ENCODE measurements at places on chromosomes 4 and X.

- no peak for DNase-seq
Measured at GRCh38 chr4:110624398-110624780, 1.5 kb upstream of the PITX2 start.

DNA sequence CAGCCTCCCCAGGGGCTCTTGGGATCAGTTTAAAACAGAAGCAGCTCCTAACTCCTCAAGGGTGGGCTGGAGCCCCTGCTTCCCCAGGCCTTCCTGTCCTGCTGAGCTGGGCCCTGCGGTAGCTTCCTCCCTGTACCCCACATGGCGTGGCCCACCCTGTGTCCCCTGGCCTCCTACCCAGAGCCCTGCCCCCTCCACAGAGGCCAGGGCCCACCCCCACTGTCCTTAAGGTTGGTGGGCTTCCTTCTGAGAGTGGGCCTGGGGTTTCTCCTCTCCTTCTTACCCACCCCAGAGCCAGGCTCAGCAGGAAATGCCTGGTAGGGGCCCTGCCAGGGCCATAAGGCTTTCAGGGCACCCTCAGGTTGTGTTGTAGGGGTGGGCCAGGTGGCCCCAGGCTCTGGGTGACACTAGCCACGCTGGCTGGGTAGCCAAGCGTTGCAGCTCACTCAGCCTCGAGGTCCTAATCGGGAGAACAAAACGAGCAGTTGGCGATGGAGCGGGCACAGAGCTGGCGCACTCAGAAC, 11.6 kb downstream of the SH3BP2 start:
- no peak for DNase-seq

GRCh38 chr4:180665481-180665880, 1577.7 kb upstream of the TENM3 start:
- no peak for DNase-seq

DNA sequence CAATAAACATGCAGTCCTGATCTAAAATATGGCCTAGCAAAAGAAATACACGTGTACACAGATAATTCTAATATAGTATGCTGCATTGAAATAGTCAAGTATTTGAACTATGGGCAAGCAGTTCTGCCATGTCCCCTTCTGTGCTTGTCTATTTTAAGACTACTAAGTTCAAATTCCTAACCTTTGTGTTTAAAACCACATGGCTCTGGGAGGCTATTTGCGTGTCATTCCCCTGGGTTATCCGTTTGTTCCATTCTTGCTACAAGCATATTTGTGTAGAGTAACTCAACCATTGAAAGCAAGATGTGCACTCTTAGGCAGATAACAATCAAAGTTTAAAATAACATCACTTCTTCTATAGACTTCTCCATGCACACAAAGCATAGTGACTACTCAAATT, 25.4 kb upstream of the TBC1D1 start:
- DNase-seq: no peak

GRCh38 chr4:104488151-104488550, 6.5 kb downstream of the CXXC4 start:
- no peak for DNase-seq
